ENCODE measurements at places on chromosomes 7 and 10. TPM values are rescaled to one million over a fixed set of nuclear protein-coding genes. Genes with fewer than 3 reads are reported as not detected.
A peak's percentile ranks its signal among the peaks of the same experiment; 100 is the strongest.

DNA sequence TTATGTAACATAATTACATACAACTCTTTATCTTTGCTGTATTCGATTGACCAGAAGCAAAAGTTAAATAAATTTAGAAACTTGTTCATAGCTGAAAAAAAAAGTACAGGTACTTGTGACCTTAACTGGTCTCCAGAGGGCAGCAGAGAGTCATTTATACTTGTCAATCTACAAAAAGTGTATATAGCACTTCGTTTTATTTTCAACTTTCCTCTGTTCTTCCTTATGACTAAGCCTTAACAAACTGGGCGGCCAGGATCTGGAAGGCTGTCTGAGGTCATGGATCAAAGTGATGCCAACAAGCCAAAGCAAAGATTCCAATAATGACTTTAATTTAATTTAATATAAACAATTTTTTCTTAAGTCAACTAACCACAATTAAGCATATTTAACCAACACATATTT, 29.8 kb downstream of the C10orf67 start:
- peak; percentile 90 for DNase-seq

DNA sequence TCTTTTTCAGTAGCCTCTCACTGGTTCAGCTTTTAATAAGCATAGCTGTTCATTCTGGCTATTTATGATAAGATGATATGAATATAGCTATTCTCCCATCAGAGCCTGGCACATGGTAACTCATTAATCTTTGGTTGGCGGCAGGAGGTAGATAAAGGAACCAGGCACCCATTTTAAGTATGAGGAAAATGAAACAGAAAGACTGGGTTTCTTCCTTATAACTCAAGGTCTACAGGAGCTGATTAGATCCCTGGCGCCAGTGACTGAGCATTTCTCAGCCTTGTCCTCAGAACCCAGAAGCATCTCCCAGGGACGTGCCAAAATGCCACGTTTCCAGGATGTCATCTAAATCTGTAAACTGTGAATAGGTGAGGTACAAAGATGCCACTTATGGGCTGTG, 141.9 kb downstream of the TCF7L2 start:
- DNase-seq = peak; percentile 49

- DNase-seq = no peak
Measured at GRCh38 chr10:60427148-60427547, 37.5 kb upstream of the ANK3 start.

DNA sequence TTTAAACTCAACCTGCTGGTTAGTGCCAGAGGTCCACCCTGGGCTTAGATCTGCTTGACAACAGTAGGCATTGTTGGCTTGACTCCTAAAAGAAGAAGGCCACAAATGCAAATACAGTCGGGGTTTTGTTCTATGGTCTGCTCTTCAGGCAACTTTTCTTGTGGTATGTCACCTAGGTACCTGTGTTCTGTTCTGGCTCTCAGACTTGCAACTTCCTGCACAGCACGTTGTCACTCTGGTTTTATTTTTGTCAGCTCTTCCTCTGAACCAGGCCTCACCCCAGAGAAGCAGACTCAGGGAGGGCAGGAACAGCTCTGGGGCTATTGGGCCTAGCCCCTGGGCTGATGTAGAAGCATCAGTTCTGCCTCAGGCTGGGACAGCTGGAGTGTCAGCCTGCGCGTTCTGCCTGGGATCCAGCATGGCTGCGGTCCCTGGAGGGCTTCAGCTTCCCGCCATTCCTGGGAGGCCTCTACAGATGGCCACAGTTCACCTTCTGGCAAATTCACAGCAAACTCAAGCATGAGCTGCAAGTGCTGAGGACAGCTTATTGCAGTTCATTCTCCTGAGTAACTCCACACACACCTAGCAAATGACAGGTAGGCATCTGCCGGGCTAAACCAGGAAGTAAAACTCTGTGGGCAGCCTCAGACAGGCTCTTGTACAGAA, 11.0 kb upstream of the PDCD4 start:
- DNase-seq = no peak

DNA sequence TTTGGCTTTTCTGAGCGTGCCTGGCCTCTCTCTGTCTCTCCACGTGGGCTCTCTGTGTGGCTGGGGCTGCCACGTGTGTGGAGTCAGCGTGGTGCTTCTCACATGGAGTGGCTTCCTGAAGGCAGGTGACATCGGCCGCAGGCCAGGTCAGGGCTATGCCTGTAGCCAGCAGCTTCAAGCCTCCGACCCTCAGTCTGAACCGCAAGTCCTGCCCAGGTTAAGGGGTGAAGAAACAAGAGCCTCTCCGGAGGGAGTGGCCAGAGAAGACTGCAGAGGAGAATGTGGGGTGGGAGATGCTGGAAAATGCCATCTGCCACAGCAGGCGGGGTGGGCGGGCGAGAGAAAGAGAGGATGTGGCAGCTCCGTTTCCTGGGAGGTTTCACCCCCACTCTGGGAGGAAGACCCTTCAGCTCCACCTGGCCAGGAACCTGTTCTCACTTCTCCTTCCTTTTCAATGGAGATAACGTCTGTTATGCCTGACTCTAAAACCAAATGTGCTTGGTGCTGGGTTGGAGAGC, 14.3 kb upstream of the VIPR2 start:
- no peak for DNase-seq

- DNase-seq = peak; percentile 82
Measured at GRCh38 chr10:75283671-75284470, 48.1 kb upstream of the COMTD1 start.

DNA sequence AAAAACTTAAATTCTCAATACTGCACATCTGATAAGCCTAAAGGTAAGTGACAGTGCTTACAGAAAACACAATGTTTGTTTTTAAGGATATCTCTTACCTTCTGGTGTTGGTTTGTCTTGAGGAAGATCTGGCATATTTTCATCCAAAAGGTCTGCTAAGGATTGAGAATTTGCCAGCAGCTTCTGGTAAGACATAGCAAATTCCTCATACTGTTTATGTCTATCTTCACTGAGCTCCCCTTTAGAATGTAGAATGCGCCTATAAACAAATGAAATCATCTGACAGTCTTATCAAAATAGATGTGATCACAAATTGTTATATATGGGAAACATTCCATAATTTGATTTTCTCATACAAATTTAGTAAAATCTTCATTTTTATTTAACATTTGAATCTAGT, 28.7 kb downstream of the UPF2 start:
- DNase-seq = no peak

GRCh38 chr7:46982928-46983327, 599.0 kb downstream of the TNS3 start:
- no peak for DNase-seq

DNA sequence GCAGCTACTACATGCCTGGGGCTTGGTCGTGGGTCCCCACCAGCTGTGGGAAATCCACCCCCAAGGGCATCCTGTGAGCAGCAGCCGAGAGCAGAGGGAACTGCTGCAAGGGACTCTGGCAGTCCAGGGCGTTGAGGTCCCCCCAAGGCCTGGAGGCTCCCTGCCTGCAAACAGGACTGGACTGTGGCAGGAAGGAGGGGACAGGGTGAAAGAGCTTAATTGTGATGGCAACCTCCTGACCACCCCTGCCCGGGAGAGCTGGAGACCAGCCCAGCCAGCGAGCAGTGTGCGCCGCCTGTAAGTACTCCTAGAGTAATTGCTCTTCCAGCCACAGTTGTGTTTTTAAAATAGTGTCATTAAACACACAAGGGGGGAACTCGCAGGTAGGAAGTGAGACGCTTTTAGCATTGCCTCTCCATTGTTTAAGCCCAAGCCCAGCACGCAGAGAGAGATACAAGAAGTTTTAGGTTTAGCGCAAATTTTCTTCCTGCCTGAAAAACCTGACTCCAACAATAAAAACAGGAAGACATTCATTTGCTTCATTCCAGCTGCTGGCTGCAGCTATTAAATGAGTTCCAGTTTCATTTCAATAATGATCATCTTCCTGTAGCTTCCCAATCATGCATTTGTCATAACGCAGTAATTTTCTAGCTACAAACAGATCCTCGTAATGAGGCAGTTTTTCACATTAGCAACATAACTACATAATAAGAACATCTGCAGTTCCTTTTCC, 111.1 kb downstream of the EBF3 start:
- DNase-seq = peak; percentile 38

The HOGA1 gene
- not detected for total RNA-seq

The SH2B2 gene
- 11.1 TPM for total RNA-seq

The PNLIPRP1 gene
- total RNA-seq = not detected

The NHLRC2 gene
- total RNA-seq = 20.6 TPM

The C10orf53 gene
- total RNA-seq = not detected

Data from stomach (tissue), 19 donors.